ENCODE measurements at places on chromosomes 6 and 20. TPM values are rescaled to one million over a fixed set of nuclear protein-coding genes. Genes with fewer than 3 reads are reported as not detected.

The CALHM6 gene
- not detected for total RNA-seq

The BCKDHB gene
- 13.6 TPM for total RNA-seq

GRCh38 chr6:66526061-66526460 lies 819.0 kb upstream of the EYS start:
- no peak for DNase-seq

The NRSN1 gene
- total RNA-seq = not detected

DNA sequence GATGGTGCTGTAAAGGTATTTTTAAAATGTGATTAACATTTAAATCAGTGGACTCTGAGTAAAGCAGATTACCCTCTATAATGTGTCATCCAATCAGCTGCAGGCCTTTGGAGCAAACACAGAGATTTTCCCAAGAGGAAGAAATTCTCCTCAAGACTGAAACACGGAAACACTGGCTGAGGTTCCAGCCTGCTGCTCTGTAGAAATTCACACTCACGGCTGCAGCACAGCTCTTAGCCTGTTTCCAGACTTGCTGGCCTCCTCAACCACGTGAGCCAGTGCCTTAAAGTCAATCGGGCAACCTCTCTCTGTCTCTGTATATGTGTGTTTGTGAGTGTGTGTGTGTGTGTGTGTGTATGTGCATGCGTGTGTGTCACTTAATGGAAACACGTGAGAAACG lies 41.1 kb downstream of the PDE10A start:
- DNase-seq = no peak

DNA sequence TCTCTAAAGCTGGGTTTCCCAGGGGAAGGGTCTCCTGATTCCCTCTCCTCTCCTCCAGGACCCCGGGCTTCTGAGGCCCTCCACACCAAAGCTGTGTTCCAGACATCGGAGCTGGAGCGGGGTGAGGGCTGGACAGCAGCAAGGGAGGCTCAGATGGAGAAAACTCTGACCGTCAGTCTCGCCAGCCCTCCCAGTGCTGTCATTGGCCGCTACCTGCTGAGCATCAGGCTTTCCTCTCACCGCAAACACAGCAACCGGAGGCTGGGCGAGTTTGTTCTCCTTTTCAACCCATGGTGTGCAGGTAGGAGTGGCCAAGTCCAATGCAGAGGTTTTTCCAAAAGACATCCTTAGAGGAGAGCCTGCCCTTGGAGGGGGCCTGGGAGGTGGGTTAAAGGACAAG lies 14.4 kb downstream of the TGM6 start:
- DNase-seq = no peak

DNA sequence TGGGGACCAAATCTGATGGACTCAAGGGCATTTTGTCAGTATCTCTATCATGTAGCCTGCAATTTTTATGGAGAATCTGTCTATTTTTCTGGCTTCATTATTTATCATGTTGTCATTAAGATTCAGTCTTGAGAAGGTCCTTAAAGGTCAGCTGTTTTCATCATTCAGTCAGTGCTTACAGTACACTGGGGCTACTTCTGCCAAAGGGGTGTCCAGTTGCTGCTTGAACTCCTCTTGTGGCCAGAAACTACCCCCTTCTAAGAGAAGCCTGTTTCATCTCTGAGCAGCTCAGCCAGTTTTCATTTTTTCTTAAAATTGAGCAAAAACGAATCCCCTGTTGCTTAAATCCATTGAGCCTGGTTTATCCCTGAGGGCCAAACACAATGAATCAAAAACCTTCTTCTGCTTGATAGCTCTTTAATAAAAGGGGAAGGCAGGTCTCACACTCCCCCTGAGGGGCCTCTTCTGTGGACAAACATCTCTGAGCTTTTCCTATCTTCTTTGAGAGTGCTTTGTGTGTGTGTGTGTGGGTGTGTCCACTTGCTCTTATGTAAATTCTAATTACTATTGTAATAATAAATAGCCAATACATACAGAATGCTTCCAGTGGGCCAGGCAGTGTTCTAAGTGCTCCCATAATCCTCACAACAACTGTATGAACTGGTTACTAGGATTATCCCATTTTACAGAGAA lies 172.2 kb downstream of the PLCB1 start:
- DNase-seq = no peak
